ENCODE measurements at places on chromosomes 6 and 20. TPM values are rescaled to one million over a fixed set of nuclear protein-coding genes. Genes with fewer than 3 reads are reported as not detected.

Gene ZSCAN9
- total RNA-seq = 30.5 TPM

Gene TAP1
- 24.2 TPM for total RNA-seq

Gene TRIM15
- total RNA-seq = 0.77 TPM

Gene HMGCLL1
- total RNA-seq = 17.6 TPM

Gene CDK5RAP1
- 44.0 TPM for total RNA-seq

Measured in motor neuron (in vitro differentiated cells).